Stimulated activated CD4-positive, alpha-beta T cell treated with anti-CD3 and anti-CD28 coated beads, Interleukin-4, amount 100 ng/mL, for 4 hours (primary cell): ENCODE measurements at places on chromosomes 13 and 19.
A peak's percentile ranks its signal among the peaks of the same experiment; 100 is the strongest.

DNA sequence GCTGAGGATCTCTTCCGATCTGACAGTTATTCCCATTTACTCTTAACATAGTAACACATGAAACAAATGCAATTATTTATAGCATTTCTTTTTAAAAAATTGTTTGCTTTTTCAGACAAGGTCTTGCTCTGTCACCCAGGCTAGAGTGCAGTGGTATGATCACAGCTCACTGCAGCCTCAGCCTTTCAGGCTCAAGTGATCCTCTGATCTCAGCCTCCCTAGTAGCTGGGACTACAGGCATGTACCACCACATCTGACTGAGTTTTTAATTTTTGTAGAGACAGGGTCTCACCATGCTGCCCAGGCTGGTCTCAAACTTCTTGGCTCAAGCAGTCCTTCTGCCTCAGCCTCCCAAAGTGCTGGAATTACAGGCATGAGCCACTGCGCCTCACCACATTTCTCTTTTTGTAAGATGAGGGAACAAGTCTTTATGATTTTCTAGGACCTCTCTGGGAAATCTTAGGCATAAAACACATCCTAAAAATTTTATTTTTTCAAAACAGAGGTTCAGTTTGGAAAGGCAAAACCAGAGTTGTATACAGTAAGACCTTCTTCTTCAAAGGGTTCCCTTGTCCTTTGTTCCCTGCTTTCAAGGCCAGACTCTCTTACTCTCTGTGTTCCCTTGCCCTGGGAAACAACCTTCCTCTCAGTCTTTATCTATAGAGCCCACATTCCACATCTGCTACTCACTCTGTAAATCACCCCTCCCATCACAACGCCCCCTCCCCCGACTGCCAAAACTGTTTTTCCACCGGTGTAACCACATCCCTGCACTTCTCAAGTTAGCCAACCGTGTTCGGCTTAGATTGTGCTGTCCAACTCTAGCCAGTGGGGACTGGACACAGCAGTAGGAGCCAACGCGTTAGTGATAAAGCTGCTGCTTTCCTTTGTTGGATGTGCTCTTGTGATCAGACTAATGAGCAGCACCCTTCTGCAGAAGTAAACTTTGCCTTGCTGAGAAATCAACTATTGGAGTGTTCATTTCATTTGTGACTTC, 56.2 kb downstream of the DHRS12 start:
- DNase-seq, result no peak

GRCh38 chr19:37905946-37906868, at the start of gene WDR87:
Gene WDR87 (minus strand): TSS chr19:37906594. CDS start chr19:37898239, 8,355 bp downstream.
- peak; percentile 34 for DNase-seq

DNA sequence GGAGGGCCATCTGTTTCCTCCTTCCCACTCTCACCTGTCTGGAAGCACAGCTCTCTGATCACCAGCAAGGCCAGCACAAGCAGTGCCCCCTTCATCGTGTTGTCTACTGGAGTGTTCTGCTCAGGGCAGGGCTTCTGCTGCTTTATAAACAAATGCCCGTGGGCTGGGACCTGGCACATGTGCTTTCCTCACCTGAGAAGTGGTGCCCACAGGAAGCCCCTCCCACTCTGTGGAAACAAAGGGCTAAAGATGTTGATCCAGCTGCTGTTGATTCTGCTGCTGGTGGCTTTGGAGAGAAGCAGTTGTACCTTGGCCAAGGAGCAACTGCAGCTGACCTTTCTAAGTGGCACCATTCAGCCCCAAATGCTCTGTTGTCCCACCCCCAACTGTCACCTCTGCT, 26.4 kb upstream of the ZNF181 start:
- no peak for DNase-seq

- no peak for DNase-seq
These were observed 1015.0 kb downstream of the SLITRK1 start for GRCh38 chr13:82867284-82867683.

- DNase-seq, result no peak
These were observed 11.2 kb upstream of the ARHGEF18 start for GRCh38 chr19:7337380-7338194.

DNA sequence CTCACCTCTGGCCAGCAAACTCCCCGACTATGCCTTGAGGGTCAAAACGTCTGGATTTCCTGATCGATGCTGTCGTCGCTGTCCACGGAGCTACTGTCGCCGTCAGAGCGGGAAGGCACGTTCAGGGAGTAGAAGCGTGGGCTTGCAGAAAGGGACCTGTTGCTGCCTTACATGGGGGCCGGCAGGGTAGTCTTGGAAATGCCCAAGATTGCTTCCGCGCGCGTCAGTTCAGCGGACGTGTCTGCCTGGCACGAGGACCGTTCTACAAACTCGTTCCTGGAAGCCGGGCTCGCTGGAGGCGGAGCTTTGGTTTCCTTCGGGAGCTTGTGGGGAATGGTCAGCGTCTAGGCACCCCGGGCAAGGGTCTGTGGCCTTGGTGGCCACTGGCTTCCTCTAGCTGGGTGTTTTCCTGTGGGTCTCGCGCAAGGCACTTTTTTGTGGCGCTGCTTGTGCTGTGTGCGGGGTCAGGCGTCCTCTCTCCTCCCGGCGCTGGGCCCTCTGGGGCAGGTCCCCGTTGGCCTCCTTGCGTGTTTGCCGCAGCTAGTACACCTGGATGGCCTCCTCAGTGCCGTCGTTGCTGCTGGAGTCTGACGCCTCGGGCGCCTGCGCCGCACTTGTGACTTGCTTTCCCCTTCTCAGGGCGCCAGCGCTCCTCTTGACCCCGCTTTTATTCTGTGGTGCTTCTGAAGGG, 15.4 kb downstream of the RB1 start:
- DNase-seq, result no peak

DNA sequence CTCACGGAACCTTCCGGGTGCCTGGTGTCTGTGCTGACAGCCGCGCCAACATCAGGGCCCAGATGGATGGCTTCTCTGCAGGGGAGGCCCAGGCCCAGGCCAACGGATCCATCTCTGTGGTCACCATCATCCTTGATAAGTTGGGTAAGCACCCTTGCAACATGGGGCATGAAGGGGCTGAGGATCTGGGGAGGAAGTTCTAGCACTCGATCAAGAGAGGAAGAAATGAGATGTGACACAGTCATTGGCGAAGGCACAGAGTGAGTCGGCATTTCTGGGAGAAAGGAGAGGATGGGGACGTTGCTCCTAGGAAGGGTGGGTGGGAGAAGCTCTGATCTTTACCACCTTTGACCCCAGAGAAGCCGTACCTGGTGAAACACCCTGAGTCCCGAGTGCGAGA, 4.4 kb downstream of the CILP2 start:
- DNase-seq, result no peak

- DNase-seq, result no peak
These were observed 22.0 kb downstream of the ZNF235 start for GRCh38 chr19:44282846-44283245.

- DNase-seq, result no peak
These were observed 17.4 kb downstream of the NMRK2 start for GRCh38 chr19:3949997-3950859.

- no peak for DNase-seq
These were observed 10.3 kb upstream of the UBAC2 start for GRCh38 chr13:99190147-99190985.

- peak; percentile 43 for DNase-seq
These were observed at the start of gene EML2 for GRCh38 chr19:45638930-45639729. Gene EML2 (minus strand): TSS chr19:45639397. CDS start chr19:45639376, 21 bp downstream.
